Stimulated activated CD8-positive, alpha-beta memory T cell treated with anti-CD3 and anti-CD28 coated beads, Interleukin-4, amount 100 ng/mL, for 24 hours (primary cell): ENCODE measurements at places on chromosomes 4 and X.

GRCh38 chr4:94669672-94670664 is 87.8 kb upstream of the BMPR1B start:
- no peak for DNase-seq

GRCh38 chr4:25032126-25032525 is 1.4 kb upstream of the LGI2 start:
- no peak for DNase-seq

GRCh38 chrX:67781132-67781531 is 237.3 kb downstream of the AR start:
- no peak for DNase-seq

DNA sequence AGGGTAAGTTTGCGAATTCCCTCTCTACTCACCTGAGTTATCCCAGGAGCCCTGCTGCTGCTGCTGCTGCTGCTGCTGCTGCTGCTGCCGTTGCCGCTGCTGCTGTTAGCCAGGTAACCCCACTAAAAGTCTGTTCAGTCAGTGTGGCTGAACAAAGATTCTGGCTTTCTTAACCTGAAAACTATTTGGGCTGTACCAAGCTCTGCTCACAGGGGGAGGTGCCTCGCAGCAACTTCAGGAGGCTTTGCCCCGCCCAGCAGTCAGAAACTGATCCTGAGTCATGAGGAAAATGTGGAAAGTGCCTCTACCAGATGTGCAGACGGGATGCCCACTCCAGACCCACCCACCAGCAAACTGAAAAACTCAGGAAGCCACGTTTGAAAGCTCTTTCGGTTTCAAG is at the start of gene CAPN6:
CAPN6 (minus strand) TSS at position 145 of the 400 bp plus-strand sequence. CDS start 6,547 bp downstream, outside the sequence.
- DNase-seq: no peak

DNA sequence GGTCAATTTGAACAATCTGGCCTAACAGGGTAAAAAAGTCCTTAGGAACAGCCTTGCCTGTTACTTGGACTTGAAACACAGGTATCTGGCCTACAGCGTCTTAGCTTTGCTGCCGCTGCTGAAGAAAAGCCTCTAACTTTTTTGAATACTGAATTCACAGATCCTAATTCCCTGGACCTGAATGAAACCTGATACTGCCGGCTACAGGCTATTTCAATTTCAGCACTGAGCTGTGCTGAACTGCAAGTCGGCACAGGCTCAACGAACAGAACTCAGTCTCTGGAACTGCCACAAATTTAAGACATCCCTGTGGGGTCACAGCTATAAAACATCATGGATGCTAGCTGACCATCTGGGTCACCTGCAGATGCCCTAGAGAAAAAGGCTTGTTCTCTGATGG is 7.2 kb downstream of the NR0B1 start:
- DNase-seq: no peak

DNA sequence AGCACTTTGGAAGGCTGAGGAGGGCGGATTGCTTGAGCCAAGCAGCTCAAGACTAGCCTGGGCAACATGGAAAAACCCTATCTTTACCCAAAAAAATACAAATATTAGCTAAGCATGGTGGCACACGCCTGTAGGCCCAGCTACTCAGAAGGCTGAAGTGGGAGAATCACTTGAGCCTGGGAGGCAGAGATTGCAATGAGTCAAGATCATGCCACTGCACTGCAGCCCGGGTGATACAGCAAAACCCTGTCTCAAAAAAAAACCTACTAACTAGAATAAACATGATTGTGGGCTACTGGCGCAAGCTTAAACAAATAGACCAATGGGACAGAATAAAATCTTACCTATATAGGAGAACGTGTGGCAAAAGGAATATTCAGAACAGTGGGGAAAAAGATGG is 7.3 kb downstream of the CDKL2 start:
- DNase-seq: no peak

GRCh38 chrX:130523460-130524394 is 121.9 kb downstream of the RBMX2 start:
- no peak for DNase-seq

DNA sequence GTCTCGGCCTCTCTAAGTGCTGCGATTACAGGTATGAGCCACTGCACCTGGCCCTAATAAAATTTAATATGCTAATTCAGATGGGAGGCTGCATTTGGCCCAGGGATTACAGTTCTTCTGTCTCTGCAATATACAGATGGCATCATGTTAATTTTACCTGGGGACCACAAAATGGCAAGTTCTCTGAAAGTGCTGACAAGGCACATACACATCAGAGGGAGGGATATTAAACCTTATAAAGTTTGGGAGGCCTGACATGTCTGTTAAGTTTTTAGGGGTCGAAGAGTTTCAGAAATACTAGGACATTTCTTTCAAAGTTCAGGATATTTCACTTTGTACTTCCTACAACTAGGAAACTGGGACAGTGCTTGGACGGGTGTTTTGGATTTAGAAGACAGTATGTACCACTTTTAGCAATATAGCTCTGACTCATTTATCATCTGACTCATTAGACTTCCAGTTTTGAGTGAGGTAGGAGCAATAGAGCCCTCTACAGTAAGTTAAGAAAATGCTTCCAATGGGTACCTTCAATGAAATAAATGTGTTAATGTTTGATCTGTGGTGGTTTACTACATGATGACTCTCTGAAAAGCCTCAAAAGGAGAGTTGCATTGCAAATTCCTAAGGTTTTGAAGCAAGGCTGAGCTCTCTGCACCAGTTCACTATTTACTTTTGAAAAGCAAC is 981.0 kb upstream of the HS3ST1 start:
- no peak for DNase-seq

DNA sequence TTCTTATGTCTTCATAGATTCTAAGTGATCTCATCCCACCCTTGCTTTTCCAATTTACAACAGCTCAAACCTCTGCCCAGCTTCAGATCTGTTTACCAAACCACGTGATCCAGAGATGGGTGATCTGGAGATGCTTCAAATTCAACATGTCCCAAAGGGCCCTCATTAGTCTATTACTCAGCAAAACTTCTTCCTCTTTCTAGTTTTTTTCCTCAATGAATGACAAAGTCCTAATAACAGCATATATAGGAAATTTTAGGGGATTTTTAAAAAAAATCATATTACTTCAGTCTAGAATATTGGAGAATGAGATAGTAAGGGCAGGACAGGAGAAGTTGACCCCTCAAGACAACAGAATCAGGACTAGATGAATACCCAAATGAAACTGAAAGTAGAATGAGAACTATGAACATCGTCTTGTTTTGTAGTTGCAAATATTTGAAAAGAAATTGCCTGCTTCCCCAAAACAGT is 127.1 kb downstream of the CFAP299 start:
- DNase-seq: no peak

DNA sequence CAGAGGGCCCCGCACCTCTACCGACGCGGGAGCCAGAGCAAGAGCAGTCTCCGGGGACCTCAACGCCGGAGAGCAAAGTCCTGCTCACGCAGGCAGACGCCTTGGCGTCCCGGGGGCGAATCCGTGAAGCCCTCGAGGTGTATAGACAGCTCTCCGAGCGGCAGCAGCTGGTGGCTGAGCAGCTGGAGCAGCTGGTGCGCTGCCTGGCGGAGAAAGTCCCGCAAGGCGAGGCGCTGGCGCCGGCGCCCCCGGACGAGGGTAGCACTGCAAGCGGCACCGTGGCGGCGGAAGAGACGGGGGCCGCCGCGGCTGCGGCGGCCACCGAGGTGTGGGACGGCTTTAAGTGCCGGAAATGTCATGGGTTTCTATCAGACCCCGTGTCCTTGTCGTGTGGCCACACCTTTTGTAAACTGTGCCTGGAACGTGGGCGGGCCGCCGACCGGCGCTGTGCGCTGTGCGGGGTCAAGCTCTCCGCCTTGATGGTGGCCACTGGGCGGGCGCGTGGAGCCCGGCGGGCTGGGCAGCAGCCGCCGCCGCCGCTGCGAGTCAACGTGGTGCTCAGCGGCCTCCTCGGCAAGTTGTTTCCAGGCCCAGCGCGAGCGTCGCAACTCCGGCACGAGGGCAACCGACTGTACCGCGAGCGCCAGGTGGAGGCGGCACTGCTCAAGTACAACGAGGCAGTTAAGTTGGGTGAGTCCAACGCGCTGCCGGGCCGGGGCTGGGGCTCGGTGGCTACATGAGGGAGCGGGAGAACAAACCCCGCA is 672 bp downstream of the LONRF3 start:
- peak; percentile 23 for DNase-seq

- DNase-seq: no peak
These were observed 55.2 kb downstream of the MMRN1 start for GRCh38 chr4:89949782-89950387.

DNA sequence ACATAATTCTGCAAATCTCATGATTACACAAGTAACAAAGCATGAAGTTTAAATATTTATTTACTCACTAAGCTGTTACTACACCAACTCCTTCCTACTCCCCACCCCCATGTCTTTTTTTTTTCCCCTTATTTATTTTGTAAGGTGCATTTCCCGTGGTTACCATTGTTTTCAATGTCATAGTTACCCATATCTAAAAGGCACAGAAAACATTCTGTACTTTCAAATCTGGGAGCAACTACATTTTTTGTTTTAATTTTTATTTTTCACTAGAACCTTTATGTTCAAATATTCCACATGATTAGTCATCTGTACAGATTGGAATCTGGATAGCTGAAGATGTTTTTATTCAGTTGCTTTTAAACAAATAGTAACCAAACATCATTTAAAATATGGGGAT is 62.8 kb downstream of the PPP3CA start:
- no peak for DNase-seq

DNA sequence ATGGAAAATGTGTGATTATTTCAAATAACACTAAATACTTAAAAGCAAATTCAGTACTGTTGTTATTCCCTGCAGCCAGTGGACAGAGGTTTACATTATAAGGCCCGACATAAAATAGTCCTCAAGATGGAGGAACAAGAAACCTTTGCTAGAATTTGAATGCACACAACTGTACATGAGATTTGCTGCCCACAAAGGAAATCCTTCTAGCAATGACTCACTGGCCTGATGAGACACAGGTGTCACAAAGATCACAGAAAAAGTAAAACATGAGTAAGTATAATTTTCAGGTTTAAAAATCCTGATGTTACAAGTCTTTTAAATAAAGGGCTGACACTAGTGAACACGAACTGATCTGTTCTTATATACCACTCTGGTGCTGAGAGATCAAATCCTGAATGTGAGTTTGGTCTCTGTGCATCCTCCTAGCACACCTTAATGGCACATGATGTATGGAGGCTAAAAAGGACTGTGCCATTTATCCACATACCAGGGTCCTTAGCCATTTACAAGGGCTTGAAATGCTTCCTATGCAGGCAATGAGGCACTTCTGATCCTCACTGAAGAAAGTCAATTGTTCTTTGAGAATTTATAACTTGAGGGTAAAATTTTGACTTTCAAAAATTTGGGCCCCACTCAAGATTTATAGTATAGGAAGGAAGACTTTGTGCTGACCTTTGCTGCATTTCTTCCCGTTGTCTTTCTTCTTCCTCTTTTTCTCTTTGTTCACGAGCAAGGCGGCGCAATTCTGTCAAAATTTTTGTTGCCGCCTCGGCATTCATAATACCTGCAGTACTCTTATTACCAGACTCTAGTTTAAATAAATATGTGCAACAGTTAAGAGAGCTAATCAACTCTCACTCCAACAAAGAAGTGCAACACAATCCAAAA is 23.0 kb downstream of the MAP7D3 start:
- DNase-seq: no peak

GRCh38 chr4:114642173-114642780 is 43.7 kb downstream of the UGT8 start:
- DNase-seq: no peak

GRCh38 chr4:67122029-67122428 is 423.3 kb downstream of the CENPC start:
- no peak for DNase-seq

DNA sequence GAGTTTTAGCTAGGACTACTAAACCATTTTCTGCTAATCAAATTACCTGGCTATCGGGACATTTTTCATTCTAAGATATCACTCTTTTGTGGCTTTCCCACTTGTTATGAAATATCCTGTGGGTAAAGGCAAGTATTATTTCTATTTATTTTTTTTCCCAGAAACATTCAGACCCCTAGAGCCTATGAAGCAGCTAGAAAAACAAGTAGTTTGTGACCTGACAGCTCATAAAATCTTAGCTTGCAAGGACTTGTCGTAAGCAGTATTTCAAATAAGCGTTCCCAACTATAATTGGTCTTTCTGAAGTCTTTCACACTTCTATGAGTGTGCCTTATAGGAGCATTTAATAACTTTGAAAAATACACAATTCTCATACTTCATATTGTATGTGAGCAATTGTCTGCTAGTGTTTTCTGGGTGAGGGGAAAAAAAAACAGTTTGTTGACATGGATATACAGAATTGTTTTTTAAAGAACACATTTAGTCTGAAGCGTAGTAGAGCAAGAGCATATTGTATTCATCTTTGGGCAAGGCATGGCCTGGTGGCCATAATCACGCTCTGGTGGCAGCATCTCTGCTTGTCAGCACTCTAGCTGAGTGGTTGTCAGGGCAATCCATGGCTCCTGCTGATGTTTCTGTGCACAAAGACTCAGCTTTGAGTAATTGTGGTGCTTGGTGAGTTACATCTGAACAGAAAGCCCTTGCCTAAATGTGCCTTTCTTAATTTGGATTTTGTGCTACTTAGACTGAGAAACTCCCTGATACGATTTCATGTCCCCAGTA is 2.6 kb downstream of the MCUB start:
- no peak for DNase-seq

DNA sequence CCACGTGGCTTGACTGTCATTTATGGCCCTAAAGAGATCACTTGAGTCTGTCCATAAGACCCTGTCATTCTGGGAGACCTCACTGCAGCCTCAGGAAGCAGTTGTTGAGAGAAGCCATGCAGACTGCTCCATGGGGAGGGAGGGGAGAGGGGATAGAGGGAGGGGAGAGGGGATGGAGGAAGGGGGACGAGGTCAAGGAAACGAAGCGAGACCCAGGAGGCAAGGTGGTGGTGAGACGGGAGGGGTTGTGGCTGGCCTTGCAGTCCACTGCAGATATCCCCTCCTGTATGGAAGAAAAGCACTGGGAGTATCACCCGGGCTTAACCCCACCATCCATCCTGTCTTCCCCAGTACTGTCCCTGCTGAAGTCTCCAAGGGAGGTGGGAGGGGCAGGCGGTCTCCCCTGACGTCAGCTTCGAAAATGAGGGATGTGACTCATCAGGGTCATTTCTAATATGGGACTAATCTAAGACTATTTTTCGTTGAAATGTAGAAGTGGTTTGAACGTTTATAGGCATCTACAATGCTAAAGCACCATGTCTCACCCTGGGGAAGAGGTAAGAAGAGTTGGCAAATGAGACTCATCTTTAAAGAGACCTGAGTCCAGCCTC is 5.6 kb downstream of the TMEM255A start:
- DNase-seq: no peak

DNA sequence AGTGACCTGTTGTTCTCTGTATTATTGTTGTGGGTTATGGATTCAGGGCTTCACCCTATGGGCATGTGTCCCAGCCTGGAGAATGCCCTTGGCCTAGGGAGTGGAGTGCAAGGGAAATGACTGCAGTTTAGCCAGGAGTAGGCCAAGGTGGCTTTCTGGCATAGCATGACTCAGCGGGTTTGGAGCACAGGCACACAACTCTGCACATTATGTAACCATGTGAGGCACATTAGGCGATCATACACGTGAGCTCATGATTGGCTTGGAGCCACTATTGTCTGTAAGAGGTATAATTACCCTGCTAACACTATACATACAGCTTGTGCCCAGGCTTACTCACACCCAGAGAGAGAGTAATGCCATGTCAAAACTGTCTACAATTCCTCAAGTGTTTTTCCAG is 35.1 kb upstream of the TACR3 start:
- no peak for DNase-seq

GRCh38 chr4:102817021-102817605 is 10.2 kb downstream of the UBE2D3 start:
- DNase-seq: no peak
